Activated CD4-positive, alpha-beta T cell treated with anti-CD3 and anti-CD28 coated beads for 1 hour (primary cell): ENCODE measurements at places on chromosomes 12 and 14.

- DNase-seq, result no peak
These were observed 95.6 kb downstream of the BCL11B start for GRCh38 chr14:99176156-99176945.

- DNase-seq, result no peak
These were observed 30.5 kb upstream of the CCND2 start for GRCh38 chr12:4243091-4243490.

GRCh38 chr14:99451234-99451633 lies 29.4 kb downstream of the SETD3 start:
- DNase-seq, result no peak

- DNase-seq, result no peak
These were observed 48.0 kb downstream of the SLC17A8 start for GRCh38 chr12:100404769-100405407.

DNA sequence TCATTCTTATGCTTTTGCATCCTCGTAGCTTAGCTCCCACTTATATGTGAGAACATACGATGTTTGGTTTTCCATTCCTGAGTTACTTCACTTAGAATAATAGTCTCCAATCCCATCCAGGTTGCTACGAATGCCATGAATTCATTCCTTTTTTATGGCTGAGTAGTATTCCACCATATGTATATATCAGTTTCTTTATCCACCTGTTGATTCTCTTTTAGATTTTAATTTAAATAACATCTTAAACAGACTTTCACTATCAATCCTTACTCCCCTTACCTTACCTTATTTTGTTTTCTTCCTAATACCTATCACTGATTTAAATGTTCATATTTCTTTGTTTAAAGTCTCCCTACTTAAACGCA lies 488 bp upstream of the FBXW8 start:
- DNase-seq, result no peak

GRCh38 chr12:123602651-123603195 lies 824 bp downstream of the DDX55 start:
- no peak for DNase-seq

- DNase-seq, result no peak
These were observed 1.2 kb downstream of the GPR135 start for GRCh38 chr14:59463787-59464485.

- peak; percentile 12 for DNase-seq
These were observed 243.5 kb upstream of the CAND1 start for GRCh38 chr12:67025543-67026114.

GRCh38 chr14:74893614-74894091 lies 11.9 kb downstream of the DLST start:
- no peak for DNase-seq

DNA sequence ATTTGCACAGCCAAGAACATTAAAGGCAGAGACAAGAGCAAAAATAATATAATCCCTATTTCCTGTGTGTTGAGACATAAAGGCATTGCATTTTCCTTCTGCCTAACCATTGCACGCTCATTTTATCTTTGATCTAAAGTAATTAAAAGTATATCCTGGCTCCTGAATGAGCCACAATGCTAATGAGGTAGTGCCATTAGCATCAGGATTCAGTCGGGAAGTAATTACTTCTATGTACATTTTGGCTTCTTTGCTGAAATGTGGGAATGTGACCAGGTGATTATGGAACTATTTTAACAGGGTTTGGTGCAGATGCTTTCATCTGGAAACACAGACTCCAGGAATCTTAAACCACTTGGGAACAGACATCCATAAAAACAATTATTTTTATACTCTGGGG lies 77.4 kb downstream of the TMTC1 start:
- DNase-seq, result no peak

GRCh38 chr14:83433618-83434017 lies 1900.0 kb upstream of the SEL1L start:
- DNase-seq, result no peak

DNA sequence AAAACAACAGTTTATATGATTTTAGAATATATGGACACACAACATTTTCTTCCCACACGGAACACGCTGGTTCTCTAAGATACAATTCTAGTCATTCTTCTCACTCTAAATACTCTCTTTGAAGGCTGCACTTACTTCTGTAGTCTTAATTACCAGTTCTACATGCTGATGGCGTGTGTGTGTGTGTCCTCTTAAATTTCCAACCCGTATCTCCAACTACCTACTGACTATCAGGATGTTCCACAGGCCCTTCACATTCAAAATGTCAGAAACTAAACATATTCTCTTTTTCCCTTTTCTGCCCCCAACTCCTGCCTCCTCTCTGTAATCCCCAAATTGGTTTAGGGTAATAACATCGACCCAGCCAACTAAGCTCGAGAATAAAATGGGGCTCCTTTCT lies 75.2 kb downstream of the DUSP16 start:
- no peak for DNase-seq

DNA sequence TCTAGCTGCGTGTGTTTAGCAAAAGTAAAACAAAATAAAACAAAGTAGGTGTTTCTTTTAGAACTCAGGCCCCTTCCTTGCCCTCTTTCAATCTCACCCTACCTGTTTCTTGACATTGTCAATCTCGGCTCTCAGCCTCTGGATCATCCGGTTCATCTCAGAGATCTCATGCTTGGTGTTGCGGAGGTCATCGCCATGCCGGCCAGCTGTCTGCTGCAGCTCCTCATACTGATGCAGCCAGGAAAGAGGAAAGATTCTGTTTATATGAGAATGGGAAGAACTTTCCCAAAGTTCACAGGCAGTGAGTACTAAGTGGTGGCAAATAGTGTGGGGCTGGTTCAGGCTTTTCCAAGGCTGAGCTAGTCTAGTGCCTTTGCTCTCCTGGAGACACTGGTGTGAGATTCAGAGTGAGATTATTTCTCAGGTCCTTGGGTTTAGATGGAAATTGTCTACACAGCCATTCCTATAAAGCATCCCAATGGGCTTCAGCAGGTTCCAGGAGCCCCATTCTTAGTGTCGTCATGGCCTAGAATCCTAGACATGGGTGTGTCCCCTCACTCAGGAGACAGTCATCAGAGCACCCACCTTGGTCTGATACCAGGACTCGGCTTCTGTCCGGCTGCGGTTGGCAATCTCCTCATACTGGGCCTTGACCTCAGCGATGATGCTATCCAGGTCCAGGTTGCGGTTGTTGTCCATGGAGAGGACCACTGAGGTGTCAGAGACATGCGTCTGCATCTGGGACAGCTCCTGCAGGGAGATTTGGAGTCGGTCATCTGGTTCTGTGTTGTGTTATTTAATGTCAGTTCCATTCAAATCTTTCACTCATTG lies 3.0 kb downstream of the KRT5 start:
- no peak for DNase-seq

- no peak for DNase-seq
These were observed 3.6 kb downstream of the NXPH4 start for GRCh38 chr12:57219993-57220754.

DNA sequence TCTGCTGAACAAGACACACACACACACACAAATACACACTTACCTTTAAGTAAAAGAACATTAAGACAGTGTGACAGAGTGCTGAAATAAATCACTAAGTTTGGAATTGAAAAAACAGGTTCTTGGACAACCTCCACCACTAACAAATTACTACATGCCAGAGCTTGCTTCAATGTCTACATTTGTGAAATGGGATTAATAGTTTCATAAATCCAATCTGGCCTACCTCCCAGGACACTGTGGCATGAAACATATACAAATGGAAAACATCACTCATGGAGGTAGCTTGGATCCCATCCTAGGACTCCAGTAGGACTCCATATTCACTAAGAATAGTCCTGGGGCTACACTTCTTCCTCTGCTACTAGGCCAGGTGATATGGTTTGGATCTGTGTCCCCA lies 8.2 kb upstream of the CCDC60 start:
- no peak for DNase-seq

DNA sequence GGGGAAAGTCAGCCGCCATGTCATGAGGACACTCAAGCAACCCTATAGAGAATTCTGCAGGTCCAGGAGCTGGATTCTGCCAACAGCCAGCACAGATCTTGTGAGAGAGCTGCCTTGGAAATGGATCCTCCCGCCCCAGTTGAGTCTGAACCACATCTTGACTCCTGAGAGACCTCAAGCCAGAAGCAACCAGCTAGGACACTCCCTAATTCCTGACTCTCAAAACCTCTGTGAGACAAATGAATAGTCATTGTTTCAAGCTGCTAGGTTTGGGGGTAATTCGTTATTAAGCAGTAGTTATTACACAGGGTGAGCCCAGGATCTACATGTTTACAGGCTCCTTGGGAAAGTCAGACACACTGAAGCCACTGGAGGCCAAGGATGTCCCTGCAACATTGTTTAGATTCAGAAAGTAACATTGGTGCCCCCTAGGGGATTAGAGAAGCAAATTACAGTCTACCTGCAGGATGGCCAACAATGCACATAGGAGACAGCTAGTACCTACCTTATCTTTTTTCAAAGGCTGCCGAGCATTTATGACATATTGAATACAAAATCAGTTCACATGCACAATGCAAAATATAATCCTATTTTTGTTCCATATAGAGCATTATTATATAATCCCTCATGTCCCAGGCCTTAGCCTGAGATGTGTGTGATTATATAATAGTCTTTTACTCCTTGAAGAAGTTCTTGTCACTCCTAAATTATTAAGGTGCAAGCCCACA lies 57.9 kb upstream of the FICD start:
- DNase-seq, result no peak

DNA sequence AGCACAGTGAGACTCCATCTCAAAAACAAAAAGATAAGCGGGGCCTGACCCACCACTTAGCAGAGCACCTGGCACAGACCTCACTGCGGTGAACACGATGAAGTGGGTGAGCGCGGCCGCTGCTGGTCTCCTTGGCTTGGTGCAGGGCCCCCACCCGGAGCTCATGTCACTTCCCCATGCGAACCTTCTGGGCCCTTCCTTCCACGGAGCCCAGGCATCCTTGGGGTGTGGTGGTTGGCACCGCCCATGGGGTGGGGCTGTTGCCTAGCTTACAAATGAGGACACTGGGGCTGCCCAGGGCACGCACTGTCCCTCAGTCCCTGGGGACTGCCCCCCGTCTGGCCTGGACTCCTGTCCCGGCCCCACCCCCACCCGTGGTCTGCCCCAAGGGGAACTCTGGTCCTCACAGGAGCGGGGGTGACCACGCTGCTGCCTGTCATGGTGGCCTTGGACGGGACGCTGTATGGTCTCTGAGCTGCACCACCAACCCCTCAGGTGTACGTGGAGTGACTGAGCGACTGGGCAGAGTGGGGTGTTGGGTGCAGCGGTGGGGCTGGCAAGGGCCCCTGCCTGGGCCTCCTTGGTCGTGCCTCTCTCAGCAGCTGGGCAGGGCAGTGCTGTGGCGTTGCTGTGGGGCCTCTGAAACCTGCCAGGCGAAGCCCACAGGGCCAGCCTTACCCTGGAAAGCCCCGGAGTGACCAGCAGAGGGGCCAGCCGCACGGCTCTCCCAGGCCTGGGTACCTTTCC lies 15.3 kb downstream of the FBRSL1 start:
- DNase-seq, result no peak
